Endodermal cell (in vitro differentiated cells): ENCODE measurements at places on chromosomes 6 and 20. TPM values are rescaled to one million over a fixed set of nuclear protein-coding genes. Genes with fewer than 3 reads are reported as not detected.

GRCh38 chr6:21220271-21220987, 373.1 kb upstream of the SOX4 start:
- no peak overlapping the region for H3K4me3 ChIP-seq
- H3K27ac ChIP-seq, result no peak overlapping the region
- H3K36me3 ChIP-seq, result no peaks in the 10 kb centered on the region
- DNase-seq, result no peak

- no peak overlapping the region for H3K4me3 ChIP-seq
- no peaks in the 10 kb centered on the region for H3K27me3 ChIP-seq
- no peak for DNase-seq
Measured at GRCh38 chr20:13165203-13165602, 55.9 kb upstream of the ISM1 start.

GRCh38 chr20:40670253-40670652, 18.8 kb downstream of the MAFB start:
- H3K4me3 ChIP-seq, result no peak overlapping the region
- no peaks in the 10 kb centered on the region for H3K27me3 ChIP-seq
- no peaks in the 10 kb centered on the region for H3K4me1 ChIP-seq
- no peaks in the 10 kb centered on the region for H3K36me3 ChIP-seq
- DNase-seq, result peak; percentile 34

DNA sequence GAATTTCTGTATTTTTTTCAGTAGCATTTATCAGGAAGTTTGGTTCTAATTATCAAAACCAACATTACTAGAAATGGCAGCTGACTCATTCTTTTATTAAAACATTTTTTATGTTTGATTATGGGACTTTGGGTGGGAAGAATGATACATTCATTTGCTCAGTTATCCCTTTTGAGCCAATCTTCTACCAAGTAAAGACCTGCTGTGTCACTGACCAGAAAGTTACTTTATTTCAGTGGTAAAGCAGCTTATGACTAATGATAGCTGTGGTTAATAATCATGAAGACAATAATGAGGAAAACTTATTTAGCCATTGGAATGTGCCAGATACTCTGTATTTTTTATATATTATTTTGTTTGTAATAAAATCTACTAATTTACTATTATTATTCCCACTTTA, 142.3 kb downstream of the FARS2 start:
- no peak overlapping the region for H3K4me3 ChIP-seq
- no peak for DNase-seq
- H3K27me3 ChIP-seq, result no peaks in the 10 kb centered on the region
- no peaks in the 10 kb centered on the region for H3K4me1 ChIP-seq
- no peak overlapping the region for H3K27ac ChIP-seq

DNA sequence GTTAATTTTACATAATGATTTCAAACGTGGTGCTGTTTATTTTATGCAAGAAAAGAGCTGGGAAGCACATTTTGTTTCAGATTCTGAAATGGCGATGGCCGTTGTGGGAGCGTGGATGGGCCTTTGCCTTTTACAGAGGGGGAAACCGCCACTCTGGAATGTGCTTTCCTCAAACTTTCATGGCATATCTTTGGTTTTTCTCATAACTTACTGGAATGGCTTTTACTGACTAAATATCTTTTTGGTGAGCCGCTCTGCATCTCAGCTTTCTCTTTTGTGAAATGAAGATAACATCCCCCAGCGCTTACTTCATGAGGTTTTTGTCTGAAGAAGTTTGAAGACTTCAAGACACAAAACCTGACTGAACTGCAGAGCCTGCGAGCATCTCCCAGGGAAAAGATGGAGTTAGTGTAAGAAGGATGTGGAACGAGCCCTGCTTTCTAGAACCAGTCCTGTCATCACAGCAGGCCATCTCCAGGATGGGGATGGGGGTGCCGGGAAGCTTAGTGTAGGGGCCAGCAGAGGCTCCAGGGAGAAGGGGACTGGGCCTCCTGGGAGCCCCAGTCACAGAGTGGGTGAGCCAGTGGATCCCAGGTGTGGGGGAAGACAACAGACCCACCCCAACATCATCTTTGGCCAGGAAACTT, 61.8 kb upstream of the TIAM2 start:
- H3K4me1 ChIP-seq, result peaks cover 21% of the 10 kb centered on the region
- H3K4me3 ChIP-seq, result no peak overlapping the region
- H3K27ac ChIP-seq, result no peak overlapping the region
- no peaks in the 10 kb centered on the region for H3K36me3 ChIP-seq
- H3K27me3 ChIP-seq, result no peaks in the 10 kb centered on the region

DNA sequence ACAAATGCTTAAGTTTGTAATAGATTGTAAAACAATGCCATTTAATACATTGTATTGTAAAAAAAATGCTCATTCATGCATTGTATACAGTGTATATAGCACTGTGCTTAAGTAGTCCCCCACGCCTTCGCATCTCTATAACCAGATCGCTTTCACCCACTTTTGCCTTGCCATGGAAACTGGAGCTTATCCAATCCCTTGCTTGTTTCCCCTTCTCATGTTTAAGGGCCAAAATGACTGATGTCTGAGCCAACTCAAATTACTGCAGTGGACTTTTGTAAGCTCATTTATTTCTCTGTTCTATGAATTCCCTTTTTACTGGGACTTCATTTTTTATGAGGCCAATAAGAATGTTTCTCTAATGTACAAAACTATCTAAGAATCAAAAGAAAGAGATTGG, 730.9 kb upstream of the GJE1 start:
- no peaks in the 10 kb centered on the region for H3K36me3 ChIP-seq
- no peaks in the 10 kb centered on the region for H3K4me1 ChIP-seq
- no peak for DNase-seq
- no peak overlapping the region for H3K4me3 ChIP-seq

Gene RIPOR3
- total RNA-seq, result 0.70 and 1.4 TPM in 2 replicates

Gene PHF3
- total RNA-seq, result 65.2 and 68.2 TPM in 2 replicates

Gene SMLR1
- total RNA-seq, result 0.27 and 0.42 TPM in 2 replicates

Gene FNDC1
- 0.34 to 0.62 TPM (median 0.45 TPM) in 3 replicates for total RNA-seq
